CD4-positive, alpha-beta T cell treated with Interleukin-17A for 1 hour (primary cell): ENCODE measurements at places on chromosomes 16 and 17.

GRCh38 chr17:13583996-13584700 lies 17.6 kb downstream of the HS3ST3A1 start:
- DNase-seq: no peak

DNA sequence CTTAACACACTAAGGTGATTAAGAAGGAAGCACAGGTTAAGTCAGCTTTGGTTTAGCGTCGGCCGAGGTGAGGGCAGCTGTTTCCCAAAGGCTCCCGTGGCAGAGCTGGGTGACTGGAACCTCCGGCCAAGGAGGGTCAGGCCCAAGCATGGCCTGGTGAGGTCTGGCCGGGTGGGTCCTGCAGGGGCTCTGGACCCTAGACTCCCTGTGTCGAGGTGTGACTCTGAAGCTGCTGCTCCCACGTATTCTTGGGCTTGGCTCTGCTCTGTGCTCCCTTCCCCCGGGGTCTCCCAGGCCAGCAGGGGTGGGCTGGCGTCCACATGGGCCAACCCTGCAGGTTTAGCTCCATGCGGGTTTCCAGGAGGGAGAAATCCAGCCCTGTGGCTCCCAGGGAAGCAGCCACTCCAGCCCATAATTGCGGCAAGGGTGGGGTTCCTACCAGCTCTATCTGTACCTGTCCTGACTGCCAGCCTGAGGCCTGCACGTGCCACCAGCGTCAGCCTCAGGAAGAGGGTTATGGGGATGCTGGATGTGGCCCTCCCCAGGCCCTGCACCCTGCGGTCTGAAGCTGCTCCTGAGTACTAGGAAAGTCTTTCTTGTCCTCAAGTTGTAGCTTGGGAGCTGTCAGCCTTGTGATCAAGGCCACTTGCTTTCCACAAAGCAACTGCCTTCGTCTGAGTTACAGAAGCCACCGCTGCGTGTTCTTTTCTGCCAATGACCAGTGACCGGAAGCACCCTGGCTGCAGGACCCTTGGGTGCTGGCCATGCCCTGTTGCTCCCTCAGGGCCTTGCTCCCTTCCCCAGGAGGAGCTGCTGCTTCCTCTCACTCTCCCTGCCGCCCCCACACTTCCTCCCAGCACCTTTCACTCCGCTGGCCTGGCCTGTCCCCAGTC lies 4.8 kb downstream of the CDK5R1 start:
- DNase-seq: no peak

- no peak for DNase-seq
Measured at GRCh38 chr17:4427505-4427904, 6.2 kb upstream of the SPNS3 start.

DNA sequence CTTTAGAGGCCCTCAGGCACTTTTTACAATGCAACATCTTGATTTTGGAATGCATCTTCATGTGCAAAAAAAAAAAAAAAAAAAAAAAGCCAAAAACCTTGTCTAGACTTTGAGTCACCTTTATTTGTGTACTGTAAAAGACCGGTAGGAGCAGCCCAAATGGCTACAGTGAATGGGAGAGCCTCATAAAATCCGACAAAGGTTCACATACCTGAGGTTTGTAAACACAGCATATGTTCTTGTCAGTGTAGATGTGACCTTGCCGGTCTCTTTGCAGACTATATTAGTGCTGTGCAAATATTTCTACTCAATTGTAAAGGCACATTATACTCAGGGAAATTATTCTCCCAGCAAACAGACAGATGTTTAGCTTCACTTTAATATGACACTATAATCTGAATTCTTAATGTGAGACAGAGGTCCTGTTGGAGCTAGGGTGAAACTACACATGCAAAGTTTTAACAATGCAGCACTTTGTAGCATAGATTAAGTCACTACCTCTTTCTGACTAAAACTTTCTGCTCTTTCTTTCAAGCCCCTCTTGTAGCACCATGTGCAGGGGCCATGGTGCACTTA lies 211.3 kb downstream of the CA10 start:
- DNase-seq: no peak

GRCh38 chr17:43809121-43809520 lies 23.8 kb downstream of the MPP3 start:
- no peak for DNase-seq

DNA sequence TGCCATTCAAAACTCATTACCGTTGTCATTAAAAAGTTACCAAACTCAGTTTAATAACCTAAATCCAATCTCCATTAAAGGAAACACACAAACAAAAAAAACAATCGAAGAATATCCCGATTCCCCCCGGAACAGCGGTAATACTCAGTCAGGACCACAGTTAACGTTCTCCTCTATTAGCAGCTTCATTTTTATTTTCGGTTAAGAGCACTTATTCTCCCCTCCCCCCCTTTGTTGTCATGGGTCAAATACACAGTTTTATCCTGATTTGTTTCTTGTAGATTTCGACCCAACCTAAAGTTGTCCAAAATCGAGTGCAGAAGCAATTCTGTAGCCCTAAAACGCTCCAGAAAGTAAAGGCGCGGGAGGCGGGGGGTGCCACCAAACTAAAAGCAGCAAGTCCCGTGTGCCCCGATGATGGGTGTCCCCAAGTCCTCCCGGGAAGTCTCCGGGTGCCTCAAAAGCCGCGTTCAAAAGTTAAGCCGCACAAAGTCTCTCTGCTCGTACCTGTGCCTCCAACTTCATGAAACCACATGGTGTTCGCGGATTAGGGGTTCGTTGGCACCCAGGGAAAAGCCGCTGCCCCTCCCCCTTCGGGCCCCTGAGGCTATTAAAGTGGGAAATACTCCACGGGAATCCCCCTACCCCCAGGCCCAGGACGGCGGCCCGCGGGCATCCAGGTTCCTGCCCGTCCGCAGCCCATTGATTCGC lies 996 bp downstream of the SUMO2 start:
- DNase-seq: peak; percentile 66

- DNase-seq: no peak
Measured at GRCh38 chr16:19861811-19862327, 22.8 kb downstream of the GPRC5B start.

DNA sequence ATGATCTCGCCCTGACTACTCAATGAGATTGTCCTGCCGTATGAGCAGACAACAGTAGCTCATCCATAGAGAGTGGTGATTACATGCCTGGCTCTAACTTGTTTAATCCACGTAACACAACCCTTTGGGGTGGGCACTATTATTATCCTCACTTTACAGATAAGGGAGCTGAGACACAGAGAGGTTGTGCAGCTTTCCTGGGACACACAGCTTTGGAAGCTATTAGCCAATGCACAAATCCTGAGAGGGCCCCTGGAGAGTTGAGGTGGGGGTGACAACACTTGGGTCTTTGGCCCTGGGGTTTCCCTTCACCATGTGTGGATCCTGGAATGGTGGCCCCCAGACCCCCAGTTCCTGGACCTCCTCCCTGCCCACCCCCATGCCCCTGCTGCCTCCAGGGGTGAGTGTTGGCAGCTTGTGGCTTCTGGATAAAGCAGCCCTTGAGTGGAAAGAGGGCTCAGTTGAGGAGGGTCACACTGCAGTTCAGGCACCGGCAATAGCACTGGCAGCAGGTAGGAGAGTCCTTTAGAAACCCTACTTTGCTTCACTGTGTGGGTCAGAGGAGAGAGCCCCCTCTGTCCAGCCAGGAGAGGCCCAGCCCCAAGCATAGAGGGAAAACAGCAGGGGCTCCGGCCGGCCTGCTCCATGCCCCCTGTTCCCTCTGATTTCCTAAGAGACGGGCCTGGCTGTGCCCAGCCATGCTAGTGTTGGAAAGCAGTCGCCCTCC lies 230.7 kb downstream of the KATNIP start:
- no peak for DNase-seq

DNA sequence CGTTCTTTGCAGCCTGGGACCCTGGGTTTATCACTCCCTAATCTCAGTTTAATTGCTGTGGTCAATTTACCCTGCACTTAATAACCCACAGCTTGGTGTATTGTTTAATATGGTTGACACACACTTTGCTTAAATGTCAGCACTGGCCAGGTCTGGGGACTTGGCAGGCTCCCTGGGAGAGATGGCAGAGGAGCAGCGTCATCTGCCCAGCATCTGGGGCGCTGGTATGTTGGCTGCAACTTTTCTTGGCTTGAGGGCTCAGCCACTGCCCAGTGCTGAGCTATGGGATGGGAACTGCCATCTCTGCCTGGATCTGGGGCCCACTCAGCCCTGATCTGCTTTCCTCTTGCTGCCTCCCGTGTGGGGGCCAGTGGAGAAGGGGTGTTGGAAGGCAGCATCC lies 115.7 kb upstream of the IRX3 start:
- DNase-seq: no peak

DNA sequence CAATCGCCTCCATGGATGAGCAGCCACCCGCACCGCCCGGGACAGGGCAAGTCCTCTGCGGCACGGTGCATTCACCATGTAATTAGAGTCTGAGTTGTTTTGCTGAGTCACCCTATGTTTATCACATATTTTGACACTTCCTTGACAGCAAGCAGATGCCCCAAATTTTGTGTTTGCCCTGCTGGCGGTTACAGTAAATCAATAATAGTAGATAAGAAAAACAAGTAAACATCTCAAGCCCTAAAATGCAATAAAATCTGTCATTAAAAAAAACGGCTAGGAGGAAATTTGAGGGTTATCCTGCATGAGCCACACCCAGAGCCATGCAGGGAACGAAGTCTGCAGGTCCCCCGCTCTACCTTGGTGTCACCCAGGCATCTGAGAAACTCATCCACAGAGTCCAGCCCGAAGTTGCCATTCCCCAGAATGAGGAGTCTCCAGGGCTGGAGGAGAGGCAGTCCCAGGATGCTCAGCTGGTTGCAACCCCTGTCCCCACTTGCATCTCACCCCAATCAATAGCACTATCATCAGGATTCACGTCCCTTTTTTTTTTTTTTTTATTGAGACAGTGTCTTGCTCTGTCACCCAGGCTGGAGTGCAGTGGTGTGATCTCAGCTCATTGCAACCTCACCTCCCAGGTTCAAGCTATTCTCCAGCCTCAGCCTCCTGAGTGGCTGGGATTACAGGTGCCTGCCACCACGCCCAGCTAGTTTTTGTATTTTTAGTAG lies 16.5 kb upstream of the ST6GALNAC1 start:
- peak; percentile 48 for DNase-seq
